Suppressor macrophage treated with lipopolysaccharide for 1 hour (primary cell): ENCODE measurements at places on chromosomes 6 and 20.

DNA sequence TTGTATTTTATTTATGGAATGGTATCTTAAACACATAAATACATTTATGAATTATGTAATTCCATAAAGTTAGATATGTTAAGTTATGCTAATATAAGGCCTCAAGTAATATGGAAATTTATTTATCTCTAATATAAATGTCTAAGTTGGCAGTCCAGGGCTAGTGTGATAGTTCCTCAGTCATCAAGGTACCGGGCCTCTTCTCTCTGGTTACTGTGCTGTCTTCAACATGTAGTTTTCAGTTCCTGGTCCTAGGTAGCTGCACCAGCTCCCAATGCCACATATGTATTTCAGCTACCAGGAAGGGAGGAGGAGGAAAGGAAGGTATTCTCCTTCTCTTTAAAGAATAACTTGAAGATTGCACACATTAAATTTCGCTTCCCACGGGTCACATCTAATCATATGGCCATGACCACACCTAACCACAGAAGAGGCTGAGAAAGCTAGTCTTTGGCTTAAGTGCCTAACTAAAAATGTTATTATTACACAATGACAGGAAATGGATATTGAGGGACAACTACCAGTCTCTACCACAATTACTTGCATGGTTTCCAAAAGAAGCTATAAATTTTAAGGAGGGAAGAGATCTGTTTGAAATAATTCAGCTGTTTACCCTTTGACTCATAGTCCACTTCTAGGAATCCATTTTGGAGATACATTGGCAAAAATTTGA is 68.6 kb downstream of the BCKDHB start:
- DNase-seq: no peak

GRCh38 chr6:52285177-52286068 is 881 bp upstream of the MCM3 start:
- DNase-seq: no peak

GRCh38 chr6:141548966-141549365 is 583.8 kb upstream of the GJE1 start:
- no peak for DNase-seq

- DNase-seq: peak; percentile 46
Measured at GRCh38 chr20:37317994-37318640, 27.8 kb upstream of the SRC start.

DNA sequence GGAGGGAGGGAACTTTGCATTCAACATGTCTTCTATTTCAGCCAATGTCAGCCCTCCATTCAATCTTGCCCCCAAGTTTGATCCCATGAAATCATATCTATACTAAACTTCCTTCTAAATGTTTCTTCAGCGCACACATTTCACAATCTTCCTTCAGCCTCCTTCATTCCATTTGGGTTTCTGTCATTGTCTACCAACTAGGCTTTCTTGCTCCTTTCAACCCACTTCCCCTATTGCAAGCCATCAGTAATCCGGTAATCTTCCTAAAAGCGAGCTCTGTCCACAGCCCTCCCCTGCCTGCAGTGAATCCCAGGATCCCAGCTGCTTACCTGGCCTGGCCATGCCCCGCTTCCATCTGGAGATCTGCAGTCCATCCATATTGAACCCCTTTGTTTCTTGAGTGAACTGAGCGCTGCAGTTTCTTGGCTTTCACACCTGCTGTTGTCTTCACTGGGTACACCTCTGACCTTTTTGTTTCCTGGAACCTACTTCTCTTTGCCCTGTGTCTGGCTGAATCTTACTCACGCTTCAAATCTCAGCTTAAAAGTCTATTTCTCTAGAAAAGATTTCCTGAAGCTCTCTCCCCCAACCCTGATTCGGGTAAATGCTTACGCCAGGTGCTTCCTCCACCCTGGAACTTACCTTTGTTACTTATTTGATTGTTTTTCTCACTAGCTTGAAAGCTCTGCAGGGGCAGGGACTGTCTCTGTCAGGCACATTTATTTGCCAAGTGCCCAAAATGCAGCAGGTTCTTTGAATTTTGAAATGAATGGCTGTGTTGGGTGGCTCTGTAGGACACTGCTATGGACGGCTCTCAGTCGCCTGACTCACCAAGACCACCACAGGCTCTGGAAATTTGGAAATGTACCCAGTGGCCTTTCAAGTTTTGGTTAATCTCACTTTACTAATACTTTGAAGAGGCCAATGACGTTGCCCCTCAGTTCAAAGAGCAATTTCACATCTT is 50.3 kb downstream of the ADTRP start:
- peak; percentile 47 for DNase-seq

DNA sequence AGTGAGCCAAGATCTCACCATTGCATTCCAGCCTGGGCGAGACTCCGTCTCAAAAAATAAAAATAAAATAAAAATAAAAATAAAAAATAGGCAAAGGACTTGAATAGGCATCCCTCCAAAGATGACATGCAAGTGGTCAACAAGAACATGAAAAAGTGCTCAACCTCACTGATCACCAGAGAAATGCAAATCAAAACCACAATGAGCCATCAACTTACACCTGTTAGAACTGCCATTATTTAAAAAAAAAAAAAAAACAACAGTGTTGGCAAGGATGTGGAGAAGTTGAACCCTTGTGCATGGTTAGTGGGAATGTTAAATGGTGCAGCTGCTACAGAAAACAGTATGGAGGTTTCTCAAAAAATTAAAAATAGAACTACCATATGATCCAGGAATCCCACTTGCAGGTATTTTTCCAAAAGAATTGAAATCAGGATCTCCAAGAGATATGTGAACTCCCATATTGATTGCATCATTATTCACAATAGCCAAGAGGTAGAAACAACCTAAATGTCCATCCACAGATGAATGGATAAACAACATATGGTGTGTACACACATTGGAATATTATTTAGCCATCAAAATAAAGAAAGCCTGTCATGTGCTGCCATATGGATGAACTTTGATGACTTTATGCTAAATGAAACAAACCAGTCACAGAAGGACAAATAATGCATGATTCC is 2.8 kb downstream of the C20orf203 start:
- DNase-seq: no peak

DNA sequence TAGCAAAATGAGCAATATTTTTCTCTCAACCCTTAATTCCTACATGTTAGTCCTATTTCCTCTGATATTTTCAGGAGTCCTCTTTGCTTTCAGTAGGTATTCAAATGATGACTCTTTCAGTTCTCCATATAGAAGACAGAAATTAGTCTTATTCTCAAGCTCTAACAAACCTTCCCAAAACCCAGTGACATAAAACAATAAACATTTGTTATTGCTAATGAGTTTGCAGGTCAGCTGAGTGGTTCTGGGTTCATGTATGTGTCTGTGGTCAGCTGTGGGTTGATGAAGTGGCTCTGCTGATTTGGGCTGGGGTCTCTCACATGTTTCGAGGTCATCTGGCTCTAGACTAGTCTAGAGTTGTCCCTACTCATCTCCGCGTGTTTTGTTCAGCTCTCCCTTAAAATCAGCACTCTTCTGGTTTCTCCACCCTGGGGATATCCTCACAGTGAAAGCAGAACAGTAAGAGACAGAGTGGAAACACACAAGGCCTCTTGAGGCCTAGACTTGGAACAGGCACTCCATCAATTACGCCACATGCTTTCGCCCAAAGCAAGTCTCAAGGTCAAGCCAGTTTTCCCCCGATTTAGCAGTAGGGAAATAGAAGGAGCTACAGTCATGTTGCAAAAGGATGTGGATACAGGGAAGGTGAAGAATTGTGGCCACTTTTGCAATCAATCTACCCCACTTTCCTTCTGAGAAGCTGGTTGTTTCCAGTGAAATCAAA is 273.0 kb downstream of the PLCB1 start:
- DNase-seq: no peak

GRCh38 chr20:54090230-54091119 is 20.1 kb upstream of the BCAS1 start:
- no peak for DNase-seq

- no peak for DNase-seq
Measured at GRCh38 chr20:5177071-5177470, 50.3 kb downstream of the CDS2 start.

- no peak for DNase-seq
Measured at GRCh38 chr6:5752391-5752680, 254.4 kb downstream of the NRN1 start.
